ENCODE measurements at places on chromosomes 2 and 18.

GRCh38 chr18:78607784-78608183 is 371.8 kb upstream of the SALL3 start:
- no peak for DNase-seq

DNA sequence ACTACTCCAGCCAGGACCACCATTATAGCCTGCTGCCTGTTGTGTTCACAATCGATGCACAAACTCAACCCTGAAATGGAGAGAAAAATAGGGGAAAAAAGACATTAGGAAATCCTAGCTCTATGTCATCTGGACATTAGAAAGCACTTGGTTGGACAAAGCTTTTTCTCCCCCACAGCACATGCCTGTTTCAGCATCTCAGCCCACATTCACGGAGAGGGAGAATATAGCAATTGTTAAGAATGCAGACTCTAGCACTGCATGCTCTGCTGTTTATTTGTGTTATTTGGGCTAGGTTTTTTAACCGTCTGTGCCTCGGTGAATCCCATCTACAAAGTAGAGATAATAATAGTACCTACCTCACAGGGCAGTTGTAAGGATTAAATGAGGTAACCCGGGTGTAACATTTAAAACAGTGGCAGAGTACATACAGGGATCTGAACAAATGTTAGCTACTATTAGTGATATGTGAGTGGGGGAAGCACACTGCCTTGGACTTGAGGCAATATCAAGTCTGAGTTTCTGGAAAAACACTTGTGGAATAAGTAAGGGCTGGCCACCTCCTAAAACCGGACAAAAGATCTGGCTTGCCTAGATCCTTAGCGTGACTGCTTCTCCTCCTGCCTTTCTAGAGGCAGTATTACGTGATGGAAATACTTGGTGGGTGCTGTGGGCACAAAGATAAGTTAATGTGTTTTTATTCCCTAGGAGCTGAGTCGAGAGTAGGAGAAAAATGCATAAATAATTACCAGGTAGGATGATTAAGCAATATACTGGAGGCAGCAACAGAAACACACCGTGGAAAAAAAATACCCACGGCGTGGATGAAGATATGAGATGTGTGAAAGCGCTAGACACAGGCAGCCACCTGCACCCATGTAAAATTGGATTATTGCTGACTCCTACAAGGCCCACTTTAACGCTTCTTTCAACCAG is 1.0 kb upstream of the PPP1CB start:
- peak; percentile 20 for DNase-seq

GRCh38 chr2:56248965-56249742 is 65.4 kb downstream of the CCDC85A start:
- no peak for DNase-seq

- DNase-seq = no peak
Measured at GRCh38 chr2:37919631-37920032, 5.5 kb upstream of the RMDN2 start.

GRCh38 chr2:198657512-198658121 is 800.1 kb downstream of the SATB2 start:
- DNase-seq = peak; percentile 27

- no peak for DNase-seq
Measured at GRCh38 chr2:6214471-6214870, 522.3 kb downstream of the SOX11 start.

- no peak for DNase-seq
Measured at GRCh38 chr2:240480834-240481623, 45.6 kb downstream of the GPC1 start.

Data from SHP77 (cell line).